ENCODE measurements at places on chromosomes 1 and 21.

- DNase-seq = no peak
These were observed 494.3 kb downstream of the BRINP3 start for GRCh38 chr1:189983166-189983890.

DNA sequence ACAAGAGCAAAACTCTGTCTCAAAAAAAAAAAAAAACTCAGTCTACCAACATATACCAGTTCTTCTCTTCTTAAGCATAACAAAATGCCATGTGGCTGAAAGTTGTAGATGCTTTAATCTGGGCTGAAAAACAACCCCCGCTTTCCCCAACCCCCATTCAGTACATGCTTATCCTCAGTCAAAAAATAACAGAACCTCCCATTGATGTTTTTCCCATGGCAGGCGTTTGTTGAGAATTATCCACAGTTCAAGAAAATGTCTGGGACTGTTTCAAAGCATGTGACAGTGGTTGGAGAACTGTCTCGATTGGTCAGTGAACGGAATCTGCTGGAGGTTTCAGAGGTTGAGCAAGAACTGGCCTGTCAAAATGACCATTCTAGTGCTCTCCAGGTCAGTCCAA, 14.9 kb downstream of the VPS45 start:
- no peak for DNase-seq

DNA sequence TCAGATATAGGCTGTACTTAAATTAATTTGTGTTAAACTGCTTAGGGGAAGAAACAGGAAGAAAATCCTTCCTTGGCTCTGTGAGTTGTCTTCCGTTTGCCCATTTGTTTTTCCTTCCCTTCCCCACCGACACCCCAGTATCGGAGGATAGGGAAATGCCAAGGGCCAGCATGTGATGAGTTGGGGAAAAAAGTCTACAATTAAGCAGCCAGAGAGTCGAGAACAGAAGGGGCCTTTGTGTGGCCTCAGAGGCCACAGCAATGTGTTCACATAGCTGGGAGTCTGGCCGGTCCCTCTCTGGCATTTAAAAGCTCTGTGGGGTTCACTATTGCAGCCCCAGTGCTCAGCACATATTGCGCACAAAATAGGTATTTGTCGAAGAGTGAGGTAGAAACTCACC, 489.3 kb downstream of the MATN1 start:
- DNase-seq = peak; percentile 4

DNA sequence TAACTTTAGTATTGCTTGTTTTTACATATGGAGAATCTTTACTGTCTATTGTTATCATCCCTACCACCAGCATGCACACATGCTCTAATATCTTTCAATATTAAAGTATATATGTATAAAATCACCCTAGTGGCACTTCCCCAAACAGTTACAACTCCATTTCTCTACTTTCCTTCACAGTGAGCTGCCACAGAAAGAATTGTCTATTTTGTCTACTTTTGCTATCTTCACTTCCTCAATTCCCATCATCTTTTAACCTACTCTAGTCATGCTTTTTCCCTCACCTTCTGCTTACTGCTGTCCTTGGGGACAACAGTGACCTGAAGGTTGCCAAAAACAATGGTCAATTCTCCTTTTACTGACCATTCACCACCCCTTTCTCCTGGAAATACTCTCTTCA, 59.2 kb downstream of the VCAM1 start:
- no peak for DNase-seq

DNA sequence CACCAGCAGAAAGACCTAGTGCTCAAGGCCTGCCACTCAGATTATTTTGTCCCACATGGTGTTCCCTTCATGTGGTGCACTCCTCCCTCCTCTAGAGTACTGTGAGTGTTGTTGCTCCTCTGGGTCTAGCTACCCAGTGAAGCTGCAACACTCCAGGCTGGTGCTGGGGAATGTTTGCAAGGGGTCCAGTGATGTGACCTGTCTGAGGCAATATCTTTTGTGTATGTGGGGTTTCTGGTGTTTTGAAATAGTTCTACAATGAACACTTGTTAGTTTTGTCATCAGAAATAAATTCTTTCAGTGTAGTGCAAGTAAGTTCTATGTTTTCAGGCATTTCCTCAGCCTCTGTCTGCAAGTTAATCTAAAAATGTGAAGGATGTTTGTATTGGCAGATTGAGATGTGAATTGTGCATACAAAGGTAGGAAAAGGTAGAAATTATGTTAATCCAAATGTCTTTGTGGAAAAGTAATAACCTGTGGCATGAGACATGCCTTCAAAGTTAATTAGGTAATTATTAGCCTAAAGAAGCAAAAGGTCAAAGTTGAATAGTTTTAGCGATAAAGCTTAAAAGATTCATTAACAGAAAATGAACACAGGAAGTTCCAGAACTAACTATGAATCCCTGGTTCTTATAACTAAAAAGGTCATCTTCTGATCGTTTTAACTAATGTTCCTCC, 616.8 kb downstream of the LTN1 start:
- no peak for DNase-seq

GRCh38 chr1:151210830-151211229, 12.5 kb downstream of the PIP5K1A start:
- DNase-seq = no peak

Data from C1 segment of cervical spinal cord (tissue), 14 donors.